CD4-positive, alpha-beta T cell treated with Interleukin-4 for 1 hour (primary cell): ENCODE measurements at places on chromosomes 3 and 15.
A peak's percentile ranks its signal among the peaks of the same experiment; 100 is the strongest.

DNA sequence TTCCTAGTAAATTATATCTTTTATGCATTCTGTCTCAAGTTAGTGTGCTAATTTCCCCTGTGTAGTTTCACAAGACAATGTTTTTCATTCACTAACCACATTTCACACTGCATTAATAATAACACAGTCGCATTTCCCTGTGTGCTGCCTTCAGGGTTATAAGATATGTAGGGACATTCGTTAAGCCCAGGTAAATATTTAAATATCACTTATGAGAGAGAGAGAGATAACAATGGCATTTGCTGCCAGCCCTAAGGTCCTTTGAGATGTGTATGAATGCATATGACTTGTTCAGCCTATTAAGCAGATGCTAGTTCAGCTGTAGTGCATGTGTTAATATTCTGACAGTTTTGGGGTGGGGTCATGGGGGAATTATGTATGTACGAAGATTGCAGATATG is 876.7 kb downstream of the NAALADL2 start:
- DNase-seq = no peak

DNA sequence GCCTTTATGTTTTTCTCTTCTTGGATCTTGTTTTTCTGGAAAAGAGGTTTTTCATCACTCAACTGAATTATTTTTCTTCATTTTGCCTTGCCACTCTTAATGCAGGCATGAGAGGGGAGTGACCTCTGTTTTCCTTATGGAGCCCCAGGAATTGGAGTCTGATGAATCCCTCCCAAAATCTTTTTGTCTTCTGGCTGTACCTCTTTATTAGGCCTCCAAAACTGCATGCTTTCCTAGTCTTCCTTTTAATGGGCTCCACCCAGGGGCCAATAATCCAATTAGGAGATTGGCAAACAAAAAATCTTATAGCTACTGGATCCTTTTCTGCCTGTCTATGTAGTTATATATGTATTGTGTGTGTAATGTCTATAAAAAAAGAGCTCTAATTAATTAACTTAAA is 192.4 kb upstream of the PEX5L start:
- no peak for DNase-seq

DNA sequence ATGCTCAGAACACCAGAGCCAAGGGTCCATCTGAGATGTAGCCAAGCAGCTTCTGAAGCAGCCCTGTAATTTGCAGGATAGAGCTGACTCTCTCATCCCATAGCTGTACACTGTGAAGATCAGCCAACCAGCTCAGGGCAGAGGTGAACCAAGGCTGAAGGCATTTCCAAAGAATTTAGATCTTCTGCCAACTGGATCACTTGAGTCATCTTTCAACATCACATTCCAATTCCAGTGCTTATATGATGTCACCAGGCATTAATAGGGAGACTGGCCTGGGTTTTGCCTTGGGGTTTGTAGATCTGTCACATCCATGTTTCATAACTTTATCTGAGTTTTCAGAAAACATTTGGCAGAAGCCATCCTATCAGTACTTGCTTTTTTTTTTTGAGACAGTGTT is 98.2 kb downstream of the NR2F2 start:
- DNase-seq = no peak

DNA sequence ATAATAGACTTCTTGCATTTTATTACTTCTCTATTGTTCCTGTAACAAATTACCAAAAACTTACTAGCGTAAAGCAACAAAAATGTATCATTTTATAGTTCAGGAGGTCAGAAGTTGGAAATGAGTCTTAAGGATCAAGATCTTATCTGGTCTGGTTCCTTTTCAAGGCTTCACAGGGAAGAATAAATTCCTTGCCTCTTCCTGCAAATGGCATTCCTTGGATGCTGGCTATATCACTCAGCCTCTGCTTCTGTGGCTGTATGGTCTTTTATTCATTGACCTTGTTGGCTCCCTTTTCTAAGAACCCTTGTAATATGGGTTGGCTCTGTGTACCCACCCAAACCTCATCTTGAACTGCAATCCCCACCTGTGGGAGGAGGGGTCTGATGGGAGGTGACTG is 478.4 kb upstream of the THBS1 start:
- no peak for DNase-seq

DNA sequence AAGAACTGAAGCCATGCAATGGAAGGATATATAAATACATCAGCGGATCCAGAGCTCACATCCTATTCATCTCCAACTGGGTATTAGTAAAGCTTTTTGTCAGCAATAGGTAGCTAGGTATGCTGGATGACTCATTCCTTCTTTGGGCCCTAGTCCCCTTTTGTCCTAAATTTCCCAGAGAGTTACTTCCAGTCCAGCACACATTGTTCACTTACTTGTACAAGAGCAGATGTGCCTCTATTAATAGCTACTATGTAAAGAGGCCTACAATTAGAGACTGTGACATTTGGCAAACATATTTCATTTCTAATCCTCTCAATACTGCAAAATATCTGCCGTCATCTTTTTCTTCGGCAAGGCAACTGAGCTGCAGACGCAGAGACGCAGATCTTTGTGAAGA is 1.7 kb upstream of the SLC4A7 start:
- no peak for DNase-seq

GRCh38 chr3:153595186-153595815 is 433.3 kb downstream of the RAP2B start:
- DNase-seq = peak; percentile 40
